Cardiac muscle cell (in vitro differentiated cells and primary cell): ENCODE measurements at places on chromosomes 7 and 10. TPM values are rescaled to one million over a fixed set of nuclear protein-coding genes. Genes with fewer than 3 reads are reported as not detected.

Gene SH2B2
- total RNA-seq, result 12.7 and 17.4 TPM in 2 replicates

Gene FAM25C
- not detected in 2 replicates for total RNA-seq

Gene FOXI2
- total RNA-seq, result not detected in 2 replicates

Gene FAM24B
- 1.8 TPM in 1 of 2 replicates, not detected in the other for total RNA-seq

Gene MSMB
- total RNA-seq, result not detected in 2 replicates
